ENCODE measurements at places on chromosomes 6 and 20.

- DNase-seq = no peak
These were observed 303.7 kb downstream of the TBC1D7 start for GRCh38 chr6:13024616-13025015.

GRCh38 chr6:12324099-12324498, 33.9 kb downstream of the EDN1 start:
- no peak for DNase-seq

DNA sequence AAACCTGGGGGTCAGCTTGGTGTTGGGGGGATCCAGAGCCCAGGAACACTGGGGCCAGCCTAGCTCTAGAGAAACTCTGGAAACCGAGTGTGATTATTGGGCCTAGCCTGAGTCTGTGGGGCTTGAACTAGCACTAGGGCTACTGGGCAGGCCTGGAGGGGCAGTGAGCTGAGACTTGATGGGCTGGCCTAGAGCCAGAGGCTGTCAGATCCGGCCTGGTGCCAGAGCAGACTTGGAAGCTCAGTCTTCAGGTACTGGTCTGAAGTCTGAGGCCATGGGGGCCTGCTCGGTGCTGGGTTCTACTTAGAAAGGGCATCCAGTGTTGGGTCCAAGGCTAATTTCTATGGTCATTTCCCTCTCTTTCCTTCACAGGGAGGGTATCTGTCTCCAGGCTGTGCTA, 2.7 kb downstream of the DEFB112 start:
- no peak for DNase-seq

GRCh38 chr20:53899351-53900167, 170.8 kb downstream of the BCAS1 start:
- peak; percentile 44 for DNase-seq

- DNase-seq = no peak
These were observed 55.3 kb downstream of the CDH26 start for GRCh38 chr20:60013296-60014139.

DNA sequence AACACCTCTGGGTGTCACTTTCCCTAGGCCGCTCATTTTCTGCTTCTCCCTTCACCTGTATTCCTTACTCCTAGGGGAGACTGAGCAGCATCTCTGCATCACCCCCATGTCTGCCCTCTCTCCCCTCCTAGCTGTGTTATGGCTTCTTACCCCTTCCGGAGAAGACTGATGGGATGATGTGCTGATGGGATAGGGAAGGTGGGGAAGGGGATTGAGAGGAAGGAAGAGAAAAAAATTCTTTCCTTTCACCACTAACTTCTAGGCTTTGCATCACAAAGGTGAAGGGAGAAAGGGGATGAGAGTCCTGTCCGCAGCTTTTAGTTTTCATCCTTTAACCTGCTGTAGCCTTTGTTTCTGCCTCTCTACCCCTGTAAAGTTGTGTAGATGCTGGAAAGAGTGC, 26.7 kb downstream of the AKAP7 start:
- DNase-seq = no peak

All from OCI-M1 (cell line).